ENCODE measurements at places on chromosomes 7 and 10.

- DNase-seq: no peak
Observed at GRCh38 chr10:91319336-91319735, 90.8 kb upstream of the HECTD2 start.

DNA sequence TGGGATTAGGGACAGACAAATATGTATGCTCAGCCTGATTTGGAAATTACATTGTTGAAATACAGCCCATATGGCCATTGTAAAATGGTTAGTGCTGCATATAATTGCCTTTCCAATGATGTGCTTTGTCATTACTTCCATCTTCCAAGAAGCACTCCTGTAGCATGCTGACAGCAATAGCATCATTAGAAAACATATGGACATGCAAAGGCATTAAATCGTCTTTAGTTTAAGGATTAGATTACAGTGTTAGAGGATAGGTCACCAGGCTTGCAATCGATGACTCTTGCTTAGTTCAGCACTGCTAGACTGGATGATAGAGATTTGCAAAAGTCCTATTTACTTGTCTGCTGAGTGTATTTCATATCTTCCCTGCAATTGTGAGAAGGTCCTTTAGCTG is 17.4 kb downstream of the AUTS2 start:
- DNase-seq: no peak

DNA sequence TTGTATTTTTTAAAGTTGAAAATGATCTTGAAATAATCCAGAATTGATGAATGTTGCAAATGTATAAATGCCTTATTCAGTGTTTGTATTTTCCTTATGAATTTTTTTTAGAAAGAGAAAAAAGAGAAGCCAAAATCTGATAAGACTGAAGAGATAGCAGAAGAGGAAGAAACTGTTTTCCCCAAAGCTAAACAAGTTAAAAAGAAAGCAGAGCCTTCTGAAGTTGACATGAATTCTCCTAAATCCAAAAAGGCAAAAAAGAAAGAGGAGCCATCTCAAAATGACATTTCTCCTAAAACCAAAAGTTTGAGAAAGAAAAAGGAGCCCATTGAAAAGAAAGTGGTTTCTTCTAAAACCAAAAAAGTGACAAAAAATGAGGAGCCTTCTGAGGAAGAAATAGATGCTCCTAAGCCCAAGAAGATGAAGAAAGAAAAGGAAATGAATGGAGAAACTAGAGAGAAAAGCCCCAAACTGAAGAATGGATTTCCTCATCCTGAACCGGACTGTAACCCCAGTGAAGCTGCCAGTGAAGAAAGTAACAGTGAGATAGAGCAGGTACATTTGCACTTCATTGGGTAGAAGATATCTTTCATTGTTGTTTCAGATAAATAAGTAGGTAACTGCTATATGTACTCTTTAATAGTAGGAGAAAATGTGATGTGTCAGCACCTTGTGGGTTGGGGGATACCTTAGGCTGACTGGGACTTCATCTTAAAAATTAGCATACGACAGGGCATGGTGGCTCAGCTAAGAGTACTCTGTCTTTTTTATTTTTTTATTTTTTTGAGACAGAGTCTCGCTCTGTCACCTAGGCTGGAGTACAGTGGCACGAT is 3.9 kb downstream of the DDX21 start:
- DNase-seq: no peak

GRCh38 chr7:15851201-15851600 is 164.7 kb upstream of the MEOX2 start:
- no peak for DNase-seq

- DNase-seq: no peak
Observed at GRCh38 chr7:157832006-157832405, 495.2 kb downstream of the DNAJB6 start.

DNA sequence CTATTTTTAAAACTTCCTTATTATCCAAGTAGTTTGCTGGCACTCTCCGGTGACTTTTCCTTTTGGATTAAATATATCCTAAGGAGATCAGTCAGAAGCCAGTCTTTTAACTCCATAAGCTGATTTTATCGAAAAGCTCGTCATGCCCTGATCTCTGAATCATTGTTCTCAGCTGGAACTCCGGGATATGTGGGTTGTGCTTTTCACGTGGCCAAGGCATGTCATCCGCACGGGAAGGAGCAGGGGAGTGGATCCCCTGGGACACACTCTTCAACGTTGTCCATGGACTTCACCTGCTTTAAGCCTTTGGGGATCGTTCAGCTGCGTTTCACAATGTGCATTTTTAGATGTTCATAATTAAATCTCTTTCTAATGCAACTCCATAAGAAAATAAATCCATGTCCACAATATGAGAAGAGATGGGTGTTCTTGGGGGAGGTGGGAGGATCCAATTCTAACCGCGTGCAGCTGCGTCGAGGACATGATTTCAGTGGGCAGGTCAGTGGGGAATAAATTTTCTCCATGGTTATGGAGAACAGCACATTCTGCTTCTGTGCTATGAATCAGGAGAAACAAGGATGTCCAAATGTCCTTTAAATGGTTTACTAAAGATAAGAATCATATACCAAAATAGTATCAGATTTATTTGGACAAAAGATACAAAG is 229.5 kb upstream of the ADARB2 start:
- DNase-seq: no peak

GRCh38 chr7:20439416-20440185 is 108.9 kb downstream of the ITGB8 start:
- no peak for DNase-seq

DNA sequence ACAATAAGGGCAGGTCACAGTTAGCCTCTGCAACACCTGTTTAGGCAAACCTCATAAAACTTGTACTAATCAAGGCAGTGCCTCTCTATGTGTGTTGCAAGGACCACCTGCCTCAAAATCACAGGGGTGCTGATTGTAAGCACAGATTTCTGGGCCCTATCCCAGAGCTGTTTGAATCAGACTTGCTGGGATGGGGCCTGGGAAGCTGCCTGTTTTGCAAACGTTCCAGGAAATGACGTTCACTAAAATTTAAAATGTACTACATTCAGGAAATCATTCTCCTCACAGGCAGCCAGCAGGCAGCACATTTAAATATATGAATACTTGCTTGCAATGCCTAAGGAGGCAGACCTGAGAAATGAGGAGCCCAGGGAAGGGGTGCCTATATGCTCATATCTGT is 4.3 kb upstream of the GRM8 start:
- no peak for DNase-seq

DNA sequence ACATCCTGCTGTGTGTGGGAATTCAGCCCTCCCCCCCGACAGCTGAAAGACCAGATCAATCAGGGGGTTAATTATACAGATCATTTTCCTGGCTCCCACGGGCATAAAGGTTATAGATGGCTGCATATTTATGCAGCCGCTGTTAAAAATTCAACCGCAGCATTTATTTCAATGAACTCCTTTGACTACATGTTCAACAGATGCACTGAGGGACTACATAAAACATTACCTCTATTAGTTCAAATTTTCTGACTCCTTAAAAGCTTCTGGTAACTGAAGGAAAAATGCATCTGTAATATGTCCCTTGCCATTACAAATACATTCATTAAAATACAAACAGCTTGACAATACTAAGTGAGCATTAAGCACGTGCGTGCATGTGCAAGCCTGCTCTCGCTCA is 49.7 kb upstream of the YAE1 start:
- DNase-seq: no peak

- no peak for DNase-seq
Observed at GRCh38 chr10:76769161-76769560, 868.4 kb downstream of the KCNMA1 start.

- DNase-seq: no peak
Observed at GRCh38 chr10:75599875-75600648, 168.6 kb downstream of the LRMDA start.

GRCh38 chr10:34260904-34261303 is 554.2 kb downstream of the PARD3 start:
- DNase-seq: no peak

- DNase-seq: no peak
Observed at GRCh38 chr10:86363833-86364490, 2.6 kb downstream of the GRID1 start.

- DNase-seq: no peak
Observed at GRCh38 chr10:92470026-92470425, 103.9 kb downstream of the IDE start.

GRCh38 chr7:1709281-1709680 is 39.2 kb downstream of the ELFN1 start:
- no peak for DNase-seq

- no peak for DNase-seq
Observed at GRCh38 chr7:148821422-148821821, 62.7 kb downstream of the EZH2 start.

GRCh38 chr10:122102869-122103525 is 114.0 kb downstream of the TACC2 start:
- DNase-seq: no peak

GRCh38 chr7:101538596-101539459 is 90.3 kb downstream of the MYL10 start:
- peak; percentile 24 for DNase-seq

GRCh38 chr7:129136887-129137642 is 7.4 kb upstream of the TSPAN33 start:
- no peak for DNase-seq

DNA sequence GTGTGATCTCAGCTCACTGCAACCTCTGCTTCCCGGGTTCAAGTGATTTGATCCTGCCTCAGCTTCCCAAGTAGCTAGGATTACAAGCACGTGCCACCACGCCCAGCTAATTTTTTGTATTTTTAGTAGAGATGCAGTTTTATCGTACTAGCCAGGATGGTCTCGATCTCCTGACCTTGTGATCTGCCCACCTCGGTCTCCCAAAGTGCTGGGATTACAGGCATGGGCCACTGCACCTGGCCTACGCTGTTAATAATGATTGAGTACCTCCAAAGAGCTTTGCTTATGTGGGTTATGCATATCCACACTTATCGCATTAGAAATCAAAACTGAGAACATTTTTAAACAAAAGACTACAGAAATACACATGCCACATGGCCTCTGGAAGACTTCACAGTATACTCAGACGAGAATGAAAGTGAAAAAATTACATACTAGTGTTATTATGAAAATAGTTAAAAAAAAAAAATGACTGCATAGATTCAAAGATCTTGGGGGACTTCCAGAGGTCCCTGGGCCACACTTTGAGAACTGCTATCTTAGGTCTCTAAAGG is 25.4 kb downstream of the RPP38 start:
- DNase-seq: no peak

DNA sequence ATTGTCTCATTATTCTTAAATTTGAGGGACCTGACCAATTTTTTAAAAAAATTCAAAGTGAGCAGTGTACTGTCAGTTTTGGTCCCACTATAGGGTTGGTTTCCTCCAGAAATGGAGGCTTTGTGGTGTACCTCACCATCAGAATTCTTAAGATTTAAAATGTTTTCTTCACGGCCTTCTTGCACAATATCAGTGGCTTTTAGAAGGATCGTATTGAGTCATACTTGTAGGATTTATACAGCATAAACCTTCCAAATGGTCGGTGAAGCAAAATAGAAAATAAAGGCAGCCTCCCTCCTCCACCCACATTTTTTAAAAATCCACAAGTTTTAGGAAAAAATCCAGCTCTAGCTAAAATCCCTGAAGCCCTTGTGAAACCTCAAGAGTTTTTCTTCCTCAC is 126.4 kb downstream of the RNLS start:
- DNase-seq: no peak

DNA sequence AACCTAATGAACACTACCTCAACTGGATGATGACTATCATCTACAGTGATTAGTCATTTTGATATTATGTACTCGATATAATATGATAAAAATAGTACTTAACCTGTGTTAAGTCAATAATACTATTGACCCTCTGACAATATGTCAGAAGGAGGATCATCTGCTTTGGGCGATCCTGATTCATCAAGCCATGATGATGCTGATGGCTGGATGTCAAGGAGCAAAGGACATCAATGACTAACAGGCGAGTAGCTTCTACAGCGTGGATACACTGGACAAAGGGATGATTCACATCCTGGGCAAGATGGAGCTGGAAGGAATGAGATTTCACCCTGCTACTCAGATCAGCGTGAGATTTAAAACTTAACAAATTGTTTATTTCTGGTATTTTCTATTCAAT is 94.4 kb upstream of the SKAP2 start:
- DNase-seq: no peak

DNA sequence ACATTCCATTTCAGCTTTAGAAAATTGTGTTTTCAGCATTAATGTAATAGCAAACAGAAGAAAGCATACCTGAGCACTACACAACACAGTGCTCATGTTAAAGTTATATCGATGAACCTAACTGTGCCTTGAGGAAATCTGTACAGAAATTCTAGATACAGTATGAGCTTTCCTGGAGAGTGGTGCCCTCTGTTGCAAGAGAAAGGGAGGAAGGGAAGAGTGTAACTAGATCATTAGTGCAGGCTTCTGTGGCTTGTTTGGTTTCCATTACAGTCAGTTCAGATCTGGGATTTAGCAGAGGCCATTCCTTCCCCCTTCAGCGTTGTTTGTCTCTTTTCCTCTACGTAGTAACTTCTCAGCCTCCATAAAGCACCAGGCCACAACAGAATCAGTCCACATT is 139.7 kb downstream of the HTR7 start:
- no peak for DNase-seq

GRCh38 chr7:7596176-7596575 is 29.5 kb downstream of the MIOS start:
- DNase-seq: peak; percentile 0

DNA sequence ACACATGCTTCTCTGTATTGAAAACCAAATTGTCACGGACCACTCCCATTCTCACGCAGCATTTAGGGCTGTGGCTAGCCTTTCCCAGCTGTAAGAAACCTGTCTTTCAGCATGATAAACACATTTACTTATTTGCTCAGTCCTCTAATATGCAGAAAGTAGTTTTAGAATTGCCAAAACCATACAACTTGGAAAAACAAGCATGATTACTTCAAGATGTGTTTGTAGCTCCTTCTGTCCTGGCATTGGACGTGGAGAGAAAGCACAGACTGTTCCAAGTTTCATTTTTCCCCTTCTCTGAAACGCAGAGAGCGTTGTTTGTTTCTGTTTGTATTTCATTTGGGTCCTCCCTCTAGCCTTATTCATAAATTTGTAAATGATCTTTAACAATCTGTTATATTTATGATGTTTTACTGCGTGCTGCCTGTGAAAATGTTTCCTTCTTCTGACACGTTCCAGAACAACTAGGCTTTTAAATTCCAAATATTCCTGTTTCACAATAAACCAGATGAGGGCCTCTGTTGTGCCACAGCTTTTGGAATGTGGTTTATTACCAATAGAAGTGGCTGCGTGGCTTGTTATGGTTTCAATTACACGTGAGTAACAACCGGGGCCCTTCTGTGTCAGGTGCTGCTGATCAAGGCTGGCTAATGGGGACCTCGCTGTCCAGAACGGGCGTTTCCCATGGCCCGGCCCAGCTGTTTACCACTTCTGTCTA is 26.1 kb downstream of the MNX1 start:
- DNase-seq: no peak

GRCh38 chr7:146554556-146554955 is 438.0 kb downstream of the CNTNAP2 start:
- DNase-seq: no peak

DNA sequence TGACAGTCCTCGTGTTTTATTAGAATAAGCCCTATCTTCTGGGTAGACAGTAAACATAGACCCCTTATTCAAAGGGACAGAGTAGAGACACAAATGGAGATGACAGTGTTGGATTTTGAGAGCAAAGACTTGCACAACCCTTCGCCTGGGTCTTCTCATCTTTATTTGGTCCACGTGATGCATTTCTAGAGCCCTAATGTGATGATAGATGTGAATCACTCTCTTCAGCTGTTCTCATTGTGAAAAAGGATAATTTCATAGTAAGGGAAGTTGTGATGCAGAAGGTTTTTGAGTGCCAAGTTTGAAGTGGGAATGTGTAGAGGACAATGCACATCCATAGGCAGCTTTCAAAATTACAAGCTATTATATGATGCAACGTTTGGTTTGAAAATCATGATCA is 86.3 kb downstream of the CREB5 start:
- no peak for DNase-seq

- no peak for DNase-seq
Observed at GRCh38 chr10:48500771-48501170, 104.1 kb downstream of the ARHGAP22 start.
